Right renal pelvis (tissue), 4 donors: ENCODE measurements at places on chromosomes 4 and X.

- DNase-seq: no peak
Measured at GRCh38 chr4:3215733-3216132, 33.2 kb upstream of the MSANTD1 start.

- no peak for DNase-seq
Measured at GRCh38 chr4:62260254-62260653, 1060.1 kb downstream of the ADGRL3 start.

DNA sequence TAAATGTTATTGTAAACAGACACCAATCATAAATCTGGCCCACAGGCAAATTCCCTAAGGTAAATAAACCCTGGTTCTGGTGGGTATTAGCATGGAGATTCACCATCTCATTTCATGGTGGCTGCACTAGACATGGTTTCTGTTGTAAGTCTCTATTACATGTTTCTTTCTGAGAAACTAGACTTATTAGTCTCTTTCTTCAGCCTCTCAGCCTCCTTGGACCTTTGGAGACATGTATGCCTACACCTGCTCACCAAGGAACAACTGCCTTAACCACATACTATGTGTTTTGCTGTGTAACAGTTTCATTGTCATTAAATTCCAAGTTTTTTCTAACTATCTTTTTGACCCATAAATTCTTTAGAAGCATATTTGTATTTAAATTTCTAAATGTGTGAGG, 13.1 kb downstream of the DDIT4L start:
- no peak for DNase-seq

GRCh38 chr4:96521046-96521536, 681.2 kb downstream of the PDHA2 start:
- no peak for DNase-seq
